ENCODE measurements at places on chromosomes 7 and 10. TPM values are rescaled to one million over a fixed set of nuclear protein-coding genes. Genes with fewer than 3 reads are reported as not detected.

- DNase-seq, result no peak
Measured at GRCh38 chr10:113216102-113216501, 266.1 kb downstream of the TCF7L2 start.

DNA sequence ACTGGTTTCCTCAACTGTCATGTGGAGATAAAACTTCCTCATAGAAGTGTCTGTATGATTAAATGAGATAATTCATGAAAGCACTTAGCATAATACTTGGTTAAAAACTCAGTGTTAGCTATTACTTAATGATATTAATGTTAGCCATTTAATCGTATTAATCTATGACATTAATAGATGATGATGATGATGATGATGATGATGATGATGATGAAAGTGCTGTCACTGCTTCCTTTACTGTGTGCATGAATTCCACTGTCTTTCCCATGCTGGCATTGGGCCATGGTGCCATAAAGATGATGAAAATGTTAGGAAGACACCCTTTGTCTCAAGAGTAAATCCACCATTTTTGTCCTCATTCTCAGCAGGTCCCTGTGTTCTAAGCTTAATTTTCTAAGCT, 75.8 kb downstream of the VPS50 start:
- no peak for DNase-seq

- DNase-seq, result no peak
Measured at GRCh38 chr7:37970211-37970610, 49.8 kb downstream of the EPDR1 start.

The CLRN3 gene
- not detected for total RNA-seq

GRCh38 chr7:78226059-78226719, 427.6 kb downstream of the PHTF2 start:
- peak; percentile 80 for DNase-seq

DNA sequence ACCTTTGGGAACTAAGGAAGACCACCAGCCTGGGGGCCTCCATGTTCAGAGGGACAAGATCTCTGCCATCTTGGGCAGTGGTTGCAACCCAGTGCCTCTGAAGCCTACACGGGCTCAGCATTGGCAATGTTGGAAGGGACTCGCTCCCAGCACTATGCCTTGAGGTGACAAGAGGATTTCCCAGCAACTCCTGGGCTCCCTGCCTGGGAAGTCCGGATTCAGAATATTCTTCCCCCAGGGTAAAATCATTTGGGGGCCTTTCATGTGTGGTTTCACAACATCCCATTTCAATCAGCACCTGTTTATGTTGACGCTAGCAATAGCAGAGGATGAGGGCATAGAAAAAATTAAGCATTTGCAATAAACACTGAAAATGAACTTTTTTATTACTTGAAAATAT, 509.8 kb upstream of the MGMT start:
- DNase-seq, result no peak

DNA sequence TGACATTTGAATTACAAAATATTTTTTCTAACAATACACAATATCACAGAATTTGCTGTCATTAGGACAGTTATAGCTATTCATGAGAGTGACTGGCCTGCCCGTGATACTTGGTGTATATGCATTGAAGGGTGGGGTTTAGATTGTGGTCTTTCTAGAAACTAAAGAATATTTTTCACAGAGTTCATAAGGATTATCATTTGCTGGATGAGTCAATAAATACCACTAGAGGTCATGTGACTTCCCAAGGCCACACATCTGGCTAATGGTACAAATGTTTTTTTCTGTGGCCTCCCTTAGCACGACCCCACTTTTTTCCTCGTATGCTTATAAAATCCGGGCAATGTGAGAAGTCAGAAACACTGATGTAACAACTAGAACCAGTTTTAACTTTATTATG, 5.2 kb downstream of the OPTN start:
- no peak for DNase-seq

- no peak for DNase-seq
Measured at GRCh38 chr7:91083855-91084644, 180.2 kb upstream of the FZD1 start.

DNA sequence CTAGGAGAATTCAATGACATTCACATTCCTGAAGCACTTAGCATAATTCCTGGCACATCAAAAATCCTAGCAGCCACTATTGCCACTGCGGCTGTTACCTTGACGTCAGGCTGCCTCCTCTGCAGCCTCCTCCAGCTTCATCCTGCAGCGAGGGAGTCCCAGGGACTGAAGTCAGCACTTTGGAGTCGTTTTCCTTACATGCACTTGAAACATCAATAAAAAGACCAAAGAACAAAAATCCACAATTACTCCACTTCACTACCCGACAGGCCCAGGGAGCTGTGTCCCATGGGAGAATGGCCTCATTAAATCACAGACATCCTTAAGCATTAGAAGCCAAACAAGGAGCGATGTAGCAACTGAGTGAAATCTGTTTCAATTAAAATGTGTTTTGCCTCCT, 48.6 kb upstream of the NANOS1 start:
- DNase-seq, result no peak

GRCh38 chr7:73851410-73852338, 9.3 kb upstream of the TMEM270 start:
- no peak for DNase-seq

DNA sequence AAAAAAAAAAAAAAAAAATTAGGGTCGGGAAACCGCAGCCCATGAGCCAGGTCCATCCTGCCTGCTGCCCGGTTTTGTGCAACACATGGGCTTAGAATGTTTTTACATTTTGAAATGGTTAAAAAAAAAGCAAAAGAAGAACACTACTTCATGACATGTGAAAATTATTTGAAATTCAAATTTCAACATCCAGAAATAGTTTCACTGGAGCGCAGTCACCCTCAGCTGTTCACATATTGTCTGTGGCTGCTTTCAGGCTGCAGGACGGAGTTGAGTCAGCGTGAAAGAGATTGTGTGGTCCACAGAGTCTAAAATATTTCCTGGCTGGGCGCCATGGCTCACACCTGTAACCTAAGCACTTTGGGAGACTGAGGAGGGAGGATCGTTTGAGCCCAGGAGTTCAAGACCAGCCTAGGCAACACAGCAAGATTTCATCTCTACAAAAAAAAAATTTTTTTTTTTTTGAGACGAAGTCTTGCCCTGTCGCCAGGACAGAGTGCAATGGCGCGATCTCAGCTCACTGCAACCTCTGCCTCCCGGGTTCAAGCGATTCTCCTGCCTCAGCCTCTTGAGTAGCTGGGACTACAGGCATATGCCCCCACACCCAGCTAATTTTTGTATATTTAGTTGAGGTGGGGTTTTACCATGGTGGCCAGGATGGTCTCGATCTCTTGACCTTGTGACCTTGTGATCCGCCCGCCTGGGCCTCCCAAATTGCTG, 63.9 kb upstream of the ECHDC3 start:
- no peak for DNase-seq

- DNase-seq, result no peak
Measured at GRCh38 chr10:78301891-78302738, 268.5 kb downstream of the RPS24 start.

DNA sequence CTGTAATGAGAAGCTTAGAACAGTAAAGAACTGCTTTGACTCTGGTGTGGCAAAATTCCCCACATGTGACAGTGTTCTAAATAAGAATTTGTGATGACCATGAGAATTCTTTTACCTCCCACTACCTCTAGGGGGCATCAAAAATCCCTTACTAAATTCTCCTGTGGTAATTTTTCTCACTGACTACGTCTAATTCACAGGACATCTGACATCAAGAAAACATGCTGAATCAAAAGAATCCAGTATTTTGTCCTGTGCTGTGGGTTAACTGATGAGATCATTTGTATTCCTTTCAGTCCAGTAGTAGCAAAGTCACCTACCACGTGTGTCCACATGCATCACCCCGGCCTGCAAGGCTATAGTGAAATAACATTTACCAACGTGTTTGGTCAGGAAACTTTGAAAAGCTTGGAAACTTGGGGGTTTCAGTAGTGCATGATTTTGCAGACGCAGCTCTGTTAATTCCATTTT, 103.8 kb downstream of the ATE1 start:
- DNase-seq, result no peak

DNA sequence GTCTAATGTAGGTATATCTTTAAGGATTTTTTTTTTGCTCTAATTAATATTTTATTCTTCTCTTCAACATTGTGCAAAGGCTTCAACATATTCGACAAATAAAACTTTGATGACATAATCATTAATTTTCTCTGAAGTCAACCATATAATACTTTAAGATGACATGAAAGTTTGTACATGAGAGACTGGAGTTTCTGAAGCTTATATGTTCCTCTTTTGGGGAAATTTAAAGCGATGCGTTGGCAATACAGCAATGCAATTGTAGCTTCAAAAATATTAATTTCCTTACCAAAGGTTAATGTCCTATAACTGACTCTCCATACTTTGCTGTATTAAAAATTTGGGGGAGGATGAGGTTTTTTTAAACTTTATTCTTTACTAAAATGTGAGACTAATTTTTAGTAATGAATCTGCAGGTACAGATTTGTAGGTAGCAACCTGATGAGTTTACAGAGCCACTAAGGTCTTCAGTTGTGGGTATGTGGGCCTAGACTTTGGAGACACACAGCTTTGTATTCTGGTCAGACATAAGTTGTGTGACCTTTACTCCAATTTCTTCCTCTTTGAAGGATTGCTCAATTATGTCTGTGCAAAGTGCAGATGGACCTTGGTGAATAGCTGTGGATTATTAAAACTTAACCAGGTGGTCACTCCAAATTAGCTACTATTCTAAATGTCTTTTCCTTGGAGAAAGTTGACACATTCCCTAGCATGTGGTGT, 18.0 kb upstream of the LIPA start:
- no peak for DNase-seq

GRCh38 chr10:51955696-51956095, 256.3 kb upstream of the CSTF2T start:
- no peak for DNase-seq

The RAMP3 gene
- 54.1 TPM for total RNA-seq

- no peak for DNase-seq
Measured at GRCh38 chr10:17225808-17226207, 2.2 kb upstream of the VIM start.

The PNLIP gene
- total RNA-seq, result not detected

DNA sequence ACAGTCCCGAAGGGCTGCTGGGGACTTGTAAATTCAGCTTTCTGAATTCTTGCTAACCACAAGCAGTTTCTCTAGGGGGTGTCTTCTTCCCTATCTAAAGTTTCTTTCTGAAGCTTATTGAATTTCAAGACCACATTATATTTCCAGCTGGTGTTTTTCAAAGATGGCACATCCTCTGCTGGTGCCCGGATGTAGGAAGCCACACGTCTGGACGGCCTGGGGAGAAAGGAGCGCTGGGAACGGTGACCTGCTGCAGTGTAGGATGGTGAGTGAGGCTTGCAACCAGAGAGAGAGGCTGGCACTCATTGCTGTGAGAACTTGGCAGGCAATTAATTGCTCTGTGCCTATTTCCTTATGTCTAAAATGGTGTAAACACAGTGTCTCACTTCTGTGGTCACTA, 776.4 kb downstream of the TYW1 start:
- DNase-seq, result no peak

The TEX47 gene
- total RNA-seq, result not detected

DNA sequence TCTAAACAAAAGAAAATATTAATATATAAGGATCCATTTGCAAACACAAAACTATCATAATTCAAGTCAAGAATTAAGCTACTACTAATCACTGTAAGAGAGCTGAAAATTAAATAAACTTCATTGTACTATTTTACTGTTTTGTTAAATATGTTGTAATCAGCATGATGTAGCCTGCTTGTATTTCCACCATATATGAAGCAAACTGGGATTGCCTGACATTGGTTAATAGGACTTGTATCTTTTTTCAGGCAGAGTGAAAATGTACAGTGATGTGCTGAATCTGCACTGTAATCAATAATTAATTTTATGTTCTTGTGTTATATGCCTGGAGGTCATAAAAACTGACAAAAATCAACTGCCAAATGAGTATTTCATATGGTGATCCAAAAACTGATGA, 25.4 kb downstream of the TRDMT1 start:
- DNase-seq, result no peak

DNA sequence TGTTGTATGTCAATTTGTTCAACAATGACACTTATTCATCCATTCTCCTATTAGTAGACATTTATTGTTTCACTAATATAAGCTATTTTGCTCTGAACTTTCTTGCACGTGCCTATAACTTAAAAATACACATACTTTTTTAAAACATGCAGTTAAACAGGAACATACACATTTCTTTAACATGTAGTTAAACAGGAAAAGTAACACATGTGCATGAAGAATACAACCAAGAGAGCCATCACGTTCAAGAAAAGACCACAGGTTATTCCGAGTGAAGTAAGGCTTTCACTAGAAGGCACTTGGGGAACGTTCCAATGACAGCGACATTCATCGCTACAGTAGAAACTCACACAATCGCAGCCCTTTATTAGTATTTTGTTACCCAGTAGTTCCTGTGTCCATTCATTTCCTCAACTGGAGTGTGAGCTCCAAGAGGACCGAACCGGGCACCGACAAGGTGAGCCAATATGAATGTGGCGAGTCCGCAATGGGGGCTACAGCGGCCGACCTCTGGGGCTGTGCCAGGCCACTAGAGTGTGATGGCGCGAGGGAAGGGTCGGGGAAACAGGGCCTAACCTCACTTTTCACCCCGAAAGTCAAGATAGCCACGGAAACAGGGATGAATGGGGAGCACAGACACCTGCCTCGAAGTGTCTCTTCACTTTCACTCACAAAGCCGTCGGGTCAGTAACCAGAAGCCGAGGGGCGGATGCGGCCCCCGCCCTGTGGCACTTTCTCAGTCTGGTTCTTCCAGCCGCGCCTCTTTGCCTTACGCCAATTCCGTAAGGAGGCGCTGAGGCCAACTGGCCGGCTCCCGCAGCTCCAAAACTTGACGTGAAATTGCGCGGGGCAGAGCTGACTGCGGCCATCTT, 775 bp upstream of the SEPTIN7 start:
- DNase-seq, result peak; percentile 97

DNA sequence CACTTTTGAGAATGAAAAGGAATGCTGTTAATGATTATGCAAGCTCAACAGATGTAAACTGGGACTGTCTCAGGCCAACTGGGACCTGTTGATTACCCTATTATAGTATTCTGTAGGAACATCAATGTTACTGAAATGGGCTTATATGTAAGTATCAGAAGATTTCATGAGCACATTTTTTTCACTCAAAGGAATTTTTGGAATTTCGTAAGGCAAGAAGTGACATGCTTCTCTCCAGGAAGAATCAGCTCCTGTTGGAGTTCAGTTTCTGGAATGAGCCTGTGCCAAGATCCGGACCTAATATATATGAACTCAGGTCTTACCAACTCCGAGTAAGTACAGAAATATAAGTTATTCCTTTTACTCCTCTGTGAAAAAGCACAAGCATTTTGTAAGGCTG, 19.2 kb downstream of the NIPSNAP2 start:
- no peak for DNase-seq

GRCh38 chr10:131437556-131438475, 126.3 kb upstream of the TCERG1L start:
- DNase-seq, result peak; percentile 68

GRCh38 chr10:9075420-9075819, 1020.9 kb downstream of the GATA3 start:
- no peak for DNase-seq

- no peak for DNase-seq
Measured at GRCh38 chr7:148567524-148567923, 23.0 kb upstream of the C7orf33 start.

The LRMDA gene
- total RNA-seq, result 18.0 TPM

Measured in posterior vena cava (tissue), 2 donors.